CD4-positive, alpha-beta T cell treated with Interferon alpha-2 for 1 hour (primary cell): ENCODE measurements at places on chromosomes 5 and 9.
A peak's percentile ranks its signal among the peaks of the same experiment; 100 is the strongest.

- DNase-seq = no peak
Measured at GRCh38 chr9:8703904-8704303, 904.3 kb upstream of the DMAC1 start.

DNA sequence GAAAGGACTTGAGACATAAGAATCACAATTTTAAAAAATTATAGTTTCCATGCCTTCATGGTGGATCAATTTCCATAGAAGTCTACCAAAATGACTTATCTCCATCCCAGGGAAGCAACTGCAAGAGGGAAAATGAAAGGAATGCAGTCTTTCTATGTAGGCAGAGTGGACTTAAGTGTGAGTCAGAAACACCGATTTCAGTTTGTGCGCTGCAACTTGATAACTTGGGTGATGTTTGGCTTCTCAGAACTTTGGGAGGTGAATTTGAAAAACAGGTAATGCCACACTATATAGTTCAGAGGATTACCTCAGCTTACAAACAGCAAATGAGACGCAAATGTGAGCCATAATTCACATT, 708 bp upstream of the CSNK1G3 start:
- DNase-seq = peak; percentile 11

GRCh38 chr9:68547417-68547816, 6.7 kb upstream of the TMEM252 start:
- no peak for DNase-seq

DNA sequence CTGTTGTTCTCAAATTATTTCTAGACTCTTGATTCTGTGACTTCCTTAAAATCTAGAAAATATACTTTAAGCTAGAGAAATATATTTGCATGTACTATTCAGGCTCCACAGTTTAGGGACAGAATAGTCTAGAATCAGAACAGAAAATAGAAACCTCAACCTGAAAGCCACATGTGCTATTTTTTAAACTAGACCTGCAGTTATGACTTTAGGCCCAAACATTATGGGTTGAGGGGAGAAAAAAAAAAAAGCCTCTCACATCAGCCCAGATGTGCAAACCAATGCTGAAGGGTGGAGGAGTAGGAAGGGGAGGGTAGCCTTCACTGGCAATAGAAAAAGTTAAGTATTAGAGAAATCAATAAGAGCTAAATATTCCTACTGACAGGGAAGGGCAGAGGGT, 35.7 kb downstream of the ELL2 start:
- no peak for DNase-seq

DNA sequence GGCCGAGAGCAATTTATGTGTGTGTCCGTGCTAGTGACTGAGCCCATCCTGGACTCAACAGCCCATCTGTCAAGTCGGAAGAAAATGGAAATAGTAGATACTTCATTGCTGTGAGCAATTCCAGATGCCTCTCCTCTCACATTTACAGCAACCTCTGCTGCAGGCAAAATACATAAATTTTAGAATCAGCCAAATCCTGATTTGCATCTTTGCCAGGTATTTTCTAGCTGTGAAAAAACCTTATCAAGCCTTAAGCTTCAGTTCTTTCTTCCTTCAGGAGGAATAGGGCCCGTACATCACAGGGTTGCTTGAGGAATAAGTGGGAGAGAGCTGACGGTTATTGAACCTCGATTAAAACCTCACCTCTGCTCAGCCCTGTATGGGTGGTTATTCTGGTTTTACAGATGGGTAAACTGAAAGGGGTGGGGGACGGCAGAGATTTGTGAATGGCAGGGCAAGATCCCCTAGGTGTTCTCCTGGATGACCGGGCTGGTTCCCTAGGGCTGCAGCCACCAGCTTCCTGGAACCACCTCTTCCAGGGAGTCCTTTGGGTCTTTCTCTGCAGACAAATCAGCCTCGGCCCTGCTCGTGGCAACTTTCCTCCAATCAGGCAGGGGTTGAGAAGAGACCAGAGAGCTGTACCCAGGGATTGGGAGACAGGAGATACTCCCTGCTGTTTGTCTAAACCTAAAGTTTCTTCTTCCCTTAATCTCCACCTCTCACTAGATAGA, 5.3 kb upstream of the MSX2 start:
- no peak for DNase-seq
